ENCODE measurements at places on chromosomes 5 and 9.

GRCh38 chr5:65292196-65292595, 189.5 kb downstream of the ADAMTS6 start:
- DNase-seq: no peak

DNA sequence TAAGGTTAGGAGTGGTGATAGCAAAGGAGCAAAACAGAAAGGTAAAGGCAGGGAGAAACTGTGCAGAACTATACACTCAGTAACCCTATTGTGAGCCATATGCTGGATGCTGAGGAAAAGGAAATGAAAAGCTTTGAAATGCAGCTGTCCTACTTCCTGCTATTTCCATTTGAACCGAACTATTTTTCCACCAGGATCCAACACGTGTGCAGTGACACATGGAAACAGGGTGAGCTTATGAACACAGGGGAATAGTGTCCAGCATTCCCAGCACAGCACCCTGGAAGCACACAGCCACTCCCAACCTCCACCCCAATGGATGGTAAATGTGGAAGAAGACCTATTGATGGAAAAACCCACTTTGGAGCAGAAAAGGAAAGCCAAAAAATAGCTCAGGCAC, 69.0 kb upstream of the SLC12A2 start:
- no peak for DNase-seq

GRCh38 chr5:6744841-6745705, 31.8 kb downstream of the TENT4A start:
- no peak for DNase-seq

- DNase-seq: no peak
These were observed 24.7 kb downstream of the ELL2 start for GRCh38 chr5:95936812-95937397.

GRCh38 chr5:103638979-103639378, 76.4 kb upstream of the NUDT12 start:
- no peak for DNase-seq

GRCh38 chr9:72983056-72983455, 30.2 kb upstream of the ALDH1A1 start:
- no peak for DNase-seq

- DNase-seq: no peak
These were observed 84.3 kb upstream of the HAND1 start for GRCh38 chr5:154562244-154562880.

DNA sequence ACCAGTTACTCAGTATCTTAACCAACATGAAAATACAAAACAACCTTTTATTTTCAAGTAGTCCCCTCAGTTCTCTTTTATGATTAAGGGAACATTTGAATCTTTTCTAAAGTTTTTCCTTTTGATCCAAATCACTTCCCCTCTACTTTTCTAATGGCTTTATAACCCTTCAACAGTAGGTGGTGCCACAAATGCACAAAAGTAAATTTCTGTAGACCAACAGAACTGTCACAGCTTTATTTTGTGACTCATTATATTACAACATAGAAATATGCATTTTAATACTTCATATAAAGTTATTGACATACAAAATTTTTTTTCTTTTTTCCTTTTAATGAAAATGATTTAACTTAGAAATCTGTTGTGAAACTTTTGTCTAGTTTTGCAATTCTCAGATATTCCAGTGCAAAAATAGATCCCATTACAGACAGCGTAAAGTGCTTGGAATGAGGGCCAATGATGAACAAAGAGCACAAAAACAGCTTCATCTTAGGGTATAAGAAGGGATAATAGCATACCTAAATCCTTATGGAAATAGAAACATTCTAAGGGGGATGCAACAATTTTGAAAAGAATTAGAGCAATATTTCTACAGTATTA, 17.0 kb downstream of the NIPSNAP3B start:
- peak; percentile 8 for DNase-seq

DNA sequence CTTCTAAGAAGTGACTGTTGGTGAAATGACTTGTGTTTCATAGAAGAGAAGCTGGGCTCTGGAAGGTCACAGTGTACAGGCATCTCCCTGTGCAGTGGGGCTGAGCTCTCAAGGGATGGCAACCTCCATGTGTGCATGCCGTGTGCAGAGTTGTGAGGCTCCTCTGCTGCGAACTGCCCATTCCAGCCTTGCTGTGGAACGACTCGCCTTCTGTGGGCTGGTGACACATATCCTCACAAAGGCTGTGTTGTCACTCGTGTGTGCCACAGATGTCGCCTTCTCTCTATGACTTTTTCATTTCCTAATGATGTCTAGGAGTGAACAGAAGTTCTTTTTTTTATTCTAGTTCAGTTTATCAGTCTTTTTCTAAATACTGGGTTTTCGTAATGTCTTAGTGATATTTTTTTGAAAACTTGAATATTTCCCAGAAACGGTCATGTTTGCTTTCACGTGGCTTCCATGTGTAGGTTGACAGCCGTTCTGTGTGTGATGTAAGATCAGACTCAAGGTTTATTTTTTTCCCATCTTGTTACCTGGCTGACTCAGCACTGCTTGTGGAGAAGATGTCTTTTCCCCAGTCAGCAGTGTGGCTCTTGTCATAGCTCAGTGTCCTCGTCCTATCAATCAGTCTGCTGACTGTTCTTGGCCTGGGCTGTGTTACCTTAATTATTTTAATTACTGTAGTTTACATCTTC, 57.3 kb upstream of the CACNA1B start:
- peak; percentile 84 for DNase-seq

Data from caudate nucleus (tissue), 63 donors.